LoVo (cell line): ENCODE measurements at places on chromosomes 6 and 20.

DNA sequence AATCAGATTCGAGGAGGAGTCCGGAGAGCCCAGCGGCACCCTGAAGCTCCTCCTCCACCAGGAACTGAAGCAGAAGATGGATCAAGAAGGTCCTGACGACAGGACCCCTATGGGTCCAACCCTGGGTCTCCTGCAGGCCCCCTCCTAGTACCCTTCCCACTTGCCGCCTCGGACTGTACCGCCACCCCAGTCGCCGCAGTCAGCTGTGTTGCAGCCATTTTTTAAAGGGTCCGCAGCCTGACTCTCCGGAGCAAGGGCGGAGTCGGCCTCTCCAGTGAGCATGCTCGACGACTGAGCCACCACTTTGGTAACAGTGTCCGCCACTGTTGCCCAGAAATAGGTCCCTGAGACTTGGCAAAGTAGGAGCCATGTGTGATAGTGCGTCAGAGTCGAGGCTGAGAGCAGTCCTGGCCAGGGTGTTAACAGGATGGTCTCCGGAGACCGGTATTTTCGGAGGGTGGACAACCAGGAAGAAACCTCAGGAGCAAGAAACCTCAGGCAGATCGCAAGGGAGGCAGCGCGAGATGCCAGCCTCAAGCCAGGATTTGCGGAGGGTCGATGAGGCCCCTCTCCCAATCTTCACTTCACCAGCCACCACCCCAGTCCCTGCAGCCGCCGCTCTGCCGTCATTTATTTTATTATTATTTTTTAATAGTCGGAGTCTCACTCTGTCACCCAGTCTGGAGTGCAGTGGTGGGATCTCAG lies 294.6 kb upstream of the ZNF337 start:
- DNase-seq, result no peak

- peak; percentile 79 for DNase-seq
Measured at GRCh38 chr20:49928411-49929141, 7.6 kb upstream of the RNF114 start.

- no peak for DNase-seq
Measured at GRCh38 chr6:140561701-140562100, 1187.3 kb upstream of the CITED2 start.

DNA sequence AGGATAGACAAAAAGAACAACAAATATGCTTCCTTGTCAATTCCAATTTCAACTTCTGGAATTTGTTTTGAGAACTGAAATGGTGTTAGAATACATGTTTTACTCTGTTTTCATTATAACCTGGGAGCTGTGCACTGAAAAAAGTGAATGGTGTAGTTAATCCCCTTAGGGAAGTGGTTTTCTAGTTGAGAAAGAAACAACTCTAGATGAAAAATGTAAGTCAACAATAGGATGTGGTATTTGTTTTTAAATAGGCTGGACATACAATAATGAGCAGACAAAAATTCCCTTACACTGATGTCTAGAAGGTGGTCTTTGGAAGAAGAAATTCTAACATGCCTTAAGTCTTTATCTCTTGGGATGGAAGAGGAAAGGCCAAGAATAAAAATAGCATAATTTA lies 59.9 kb upstream of the TINAG start:
- DNase-seq, result no peak

DNA sequence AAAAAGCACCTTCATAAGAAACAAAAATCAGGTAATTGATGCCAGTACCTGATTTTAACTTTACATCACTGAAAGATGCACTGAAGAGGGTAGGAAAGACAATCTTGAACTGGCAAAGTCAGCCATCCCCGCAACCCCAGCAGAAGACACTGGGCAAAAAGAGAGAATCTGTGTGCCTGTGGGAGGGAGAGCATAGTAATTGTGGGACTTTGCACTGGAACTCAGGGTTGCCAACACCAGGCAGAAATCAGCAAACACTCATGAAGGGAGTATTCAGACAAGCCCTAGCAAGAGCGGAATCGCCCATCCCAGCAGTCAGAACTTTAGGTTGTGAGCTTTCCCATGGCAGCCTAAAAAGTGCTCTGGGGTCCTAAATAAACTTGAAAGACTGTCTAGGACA lies 344.6 kb upstream of the GJE1 start:
- no peak for DNase-seq

GRCh38 chr6:3665608-3666007 lies 85.9 kb downstream of the PXDC1 start:
- DNase-seq, result no peak

DNA sequence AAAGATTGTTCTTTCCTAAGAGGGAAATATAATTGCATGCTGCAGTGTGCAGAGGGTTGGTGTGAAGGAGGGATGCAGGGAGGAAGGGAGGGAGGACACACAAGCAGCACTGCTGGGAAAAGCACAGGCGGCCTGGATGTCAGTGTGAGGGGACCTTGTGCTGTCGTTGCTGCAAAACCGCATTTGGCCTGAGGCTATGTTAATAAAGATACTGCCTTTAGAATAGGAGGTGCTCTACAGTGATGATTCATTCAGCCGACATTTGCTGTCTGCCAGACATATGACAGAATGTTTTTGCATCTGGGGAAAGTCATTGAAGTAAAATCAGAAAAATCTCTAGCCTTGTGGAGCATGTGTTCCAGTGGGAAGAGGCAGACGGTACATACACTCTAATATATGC lies 50.5 kb upstream of the TRIM26 start:
- peak; percentile 15 for DNase-seq

DNA sequence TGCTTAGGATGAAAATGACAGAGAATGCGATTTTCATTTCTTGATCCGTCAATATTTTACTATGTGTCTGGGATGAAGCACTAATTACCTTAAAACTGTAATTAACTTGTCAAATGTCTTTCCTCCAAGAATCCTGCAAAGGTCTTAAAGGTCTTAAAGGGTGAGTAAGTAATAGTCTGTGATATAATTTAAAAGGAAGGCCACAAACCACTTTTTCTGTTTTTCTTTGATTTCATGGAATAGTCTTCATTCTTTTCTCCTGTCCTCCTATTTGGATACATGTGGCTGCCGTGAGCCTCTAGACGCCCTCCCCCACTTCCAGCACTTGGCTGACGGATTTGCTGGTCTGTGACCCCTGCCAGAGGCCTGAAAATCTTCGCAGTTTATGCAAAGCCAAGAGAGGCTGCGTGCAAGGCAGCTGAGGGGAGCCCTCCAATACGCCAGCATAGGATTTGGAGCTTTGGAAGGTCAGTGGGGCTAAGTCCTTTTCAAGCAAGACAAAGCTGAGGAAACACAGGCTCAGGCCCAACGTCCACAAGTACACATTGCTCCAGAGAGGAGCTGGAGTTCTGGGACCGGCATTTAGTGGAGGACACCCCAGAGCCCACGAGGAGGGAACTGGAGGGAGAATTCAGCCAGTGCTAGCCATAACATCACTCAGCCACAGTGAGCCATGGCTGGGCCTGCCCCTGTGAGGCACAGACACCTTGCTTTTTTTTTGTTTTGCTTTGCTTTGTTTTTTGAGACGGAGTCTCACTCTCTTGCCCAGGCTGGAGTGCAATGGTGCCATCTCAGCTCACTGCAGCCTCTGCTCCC lies 382.6 kb downstream of the SMOC2 start:
- DNase-seq, result no peak

- no peak for DNase-seq
Measured at GRCh38 chr20:62151225-62151624, 7.7 kb downstream of the SS18L1 start.

GRCh38 chr6:69390125-69390524 lies 406.7 kb downstream of the LMBRD1 start:
- no peak for DNase-seq

DNA sequence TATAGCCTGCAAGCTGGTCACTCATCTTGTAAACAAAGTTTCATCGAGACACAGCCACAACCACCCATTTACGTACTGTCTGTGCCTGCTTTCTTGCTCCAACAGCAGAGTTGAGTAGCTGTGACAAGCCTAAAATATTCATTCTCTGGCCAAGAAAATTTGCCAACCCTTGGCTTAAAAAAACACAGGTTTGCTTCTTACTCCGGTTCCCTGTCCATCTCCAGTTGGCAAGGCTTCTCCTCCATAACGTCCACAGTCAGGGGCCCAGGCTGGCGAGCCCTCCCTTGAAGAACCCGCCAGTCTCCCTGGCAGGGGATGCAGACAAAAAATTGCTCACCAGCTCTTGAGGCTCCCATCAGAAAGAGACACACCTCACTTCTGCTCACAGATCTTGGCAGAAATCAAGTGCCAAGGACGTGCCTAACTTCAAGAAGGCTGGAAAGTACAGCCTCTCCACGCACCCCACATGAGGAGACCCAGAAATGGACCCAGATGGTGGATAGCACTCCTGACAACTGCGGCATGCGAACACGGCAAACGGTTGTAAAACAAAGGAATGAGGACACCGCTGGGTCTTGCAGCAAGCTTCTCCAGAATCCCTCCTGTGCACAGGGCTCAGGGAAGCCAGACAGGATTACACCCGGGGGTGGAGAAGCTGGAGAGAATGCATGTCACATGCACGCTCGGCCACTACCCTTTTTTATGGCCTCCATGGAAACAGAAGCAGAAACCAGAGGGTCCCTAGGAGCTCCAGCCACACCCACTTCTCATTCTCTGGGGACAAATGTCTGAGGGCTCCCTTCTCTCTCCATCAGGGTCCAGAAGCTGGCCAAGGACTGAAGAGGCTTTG lies 59.8 kb upstream of the SIRPA start:
- DNase-seq, result no peak

GRCh38 chr6:166637812-166638572 lies 10.9 kb upstream of the RPS6KA2 start:
- no peak for DNase-seq

DNA sequence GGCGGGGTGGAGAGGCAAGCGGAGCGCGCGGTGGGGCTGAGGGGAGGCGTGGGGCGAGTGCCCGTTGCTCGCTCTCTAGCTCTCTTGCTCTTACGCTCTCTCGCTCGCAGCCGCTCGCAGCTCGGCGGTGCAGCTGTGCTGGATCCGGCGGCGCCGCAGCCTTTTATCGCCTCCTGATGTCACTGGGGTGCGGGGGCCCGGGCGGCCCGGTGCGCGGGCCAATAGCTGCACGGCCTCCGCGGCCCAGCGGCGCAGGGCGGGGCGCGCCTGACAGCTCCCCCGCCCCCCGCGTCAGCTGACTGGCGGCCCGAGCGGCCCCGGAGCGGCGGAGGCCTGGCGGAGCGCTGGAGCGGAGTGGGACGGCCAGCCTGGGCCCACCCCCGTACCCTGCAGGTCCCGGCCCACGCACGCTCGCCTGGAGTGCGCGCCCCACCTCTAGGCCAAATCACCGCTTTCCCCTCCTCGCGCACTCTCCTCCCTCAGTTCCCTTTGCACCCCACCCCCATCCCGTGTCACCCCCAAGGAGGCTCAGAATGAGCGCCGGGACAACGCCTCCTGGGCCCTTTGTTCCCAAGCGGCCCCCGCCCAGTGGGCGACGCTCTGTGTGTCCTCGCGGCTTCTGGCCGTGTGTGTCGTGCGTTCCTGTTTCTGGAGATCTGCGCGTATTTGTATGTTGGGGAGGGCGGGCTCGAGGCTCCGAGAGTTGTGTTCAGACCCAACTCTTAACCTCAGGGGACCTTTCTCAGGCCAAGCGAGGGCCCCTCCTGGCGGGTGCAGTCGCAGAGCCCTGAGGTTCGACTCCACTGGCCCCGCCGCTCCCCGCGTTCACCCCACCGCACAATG lies at the start of gene MAFB:
Gene MAFB, minus strand, starts transcription at position 137 of the 843 bp plus-strand sequence. CDS start 386 bp downstream, outside the sequence.
- peak; percentile 59 for DNase-seq

DNA sequence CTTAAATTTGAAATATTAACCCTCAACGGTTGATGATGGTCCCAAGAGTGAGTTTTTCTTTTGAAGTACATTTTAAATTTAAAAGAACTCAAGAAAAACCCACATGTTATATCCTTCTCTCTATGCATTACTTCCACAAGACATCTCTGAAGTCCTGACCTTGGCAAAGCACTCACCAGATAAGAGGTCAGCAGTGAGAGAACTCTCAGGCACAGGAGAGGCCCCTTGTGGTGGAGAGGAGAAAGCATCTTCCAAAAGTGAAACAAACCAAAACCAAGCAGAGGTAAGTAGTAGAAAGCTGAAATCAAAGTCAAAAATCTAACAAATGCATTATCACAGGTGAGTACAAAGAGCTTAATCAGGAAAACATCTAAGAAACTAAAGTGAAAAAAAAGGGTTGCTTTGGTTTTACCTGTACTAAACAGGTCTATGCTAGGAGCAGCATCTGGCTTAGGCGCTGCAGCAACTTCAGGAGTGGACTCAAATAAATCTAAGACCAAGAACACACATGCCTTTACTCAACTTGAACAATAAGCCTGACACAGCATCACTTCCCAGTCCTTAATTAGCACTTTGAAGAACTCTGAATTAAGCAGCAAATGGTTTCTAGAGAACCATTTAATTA lies 80.5 kb downstream of the PRSS35 start:
- peak; percentile 28 for DNase-seq
